ENCODE measurements at places on chromosomes 11 and 22.

- DNase-seq, result no peak
Observed at GRCh38 chr11:10728789-10729472, 22.1 kb upstream of the CTR9 start.

DNA sequence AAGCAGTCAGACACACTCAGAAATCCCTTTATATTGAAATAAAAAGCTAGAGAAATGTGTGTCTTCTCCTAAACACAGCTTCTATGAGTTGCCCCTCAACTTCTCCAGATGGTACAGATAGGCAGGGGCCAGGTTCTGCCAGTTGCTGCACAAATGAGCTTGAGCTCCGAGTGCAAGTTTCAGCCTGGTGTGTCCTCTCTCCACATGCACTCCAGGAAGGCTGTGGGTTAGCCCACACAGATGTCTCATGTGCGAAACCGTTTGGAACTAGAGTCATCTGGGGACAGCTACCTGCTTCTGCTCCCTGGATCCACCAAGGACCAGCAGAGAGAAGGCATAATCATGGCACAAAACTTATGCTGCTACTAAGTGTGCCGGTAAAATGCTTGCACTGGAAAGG lies 812.6 kb downstream of the OPCML start:
- no peak for DNase-seq

DNA sequence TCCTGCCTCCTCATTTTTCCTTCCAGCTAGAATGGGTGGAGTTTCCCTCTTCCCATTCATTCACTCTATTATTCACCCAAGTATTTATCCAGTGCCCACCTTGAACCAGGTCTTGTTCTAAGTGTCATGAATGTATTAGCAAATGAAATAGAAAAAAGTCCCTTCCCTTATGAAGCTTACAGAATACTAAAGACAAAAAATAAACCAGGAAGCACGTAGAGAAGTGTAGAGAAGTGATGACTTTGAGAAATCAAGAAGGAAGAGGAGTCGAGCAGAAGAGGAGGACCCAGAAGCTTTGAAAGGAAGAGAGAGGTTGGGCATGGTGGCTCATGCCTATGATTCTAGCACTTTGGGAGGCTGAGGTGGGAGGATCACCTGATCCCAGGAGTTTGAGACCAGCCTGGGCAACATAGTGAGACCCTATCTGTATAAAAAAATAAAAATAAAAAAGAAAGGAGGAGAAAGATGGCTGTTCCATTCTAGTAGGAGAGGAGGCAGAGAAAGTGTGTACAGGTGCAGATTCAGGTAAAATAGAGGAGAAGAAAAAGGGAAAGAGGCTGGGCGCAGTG lies 17.1 kb upstream of the SYVN1 start:
- DNase-seq, result no peak

GRCh38 chr11:122229481-122230384 lies 113.7 kb upstream of the BLID start:
- no peak for DNase-seq

GRCh38 chr11:63945477-63946163 lies 6.8 kb downstream of the NAA40 start:
- peak; percentile 24 for DNase-seq

- no peak for DNase-seq
Observed at GRCh38 chr11:111302298-111302697, 4.0 kb downstream of the POU2AF3 start.

DNA sequence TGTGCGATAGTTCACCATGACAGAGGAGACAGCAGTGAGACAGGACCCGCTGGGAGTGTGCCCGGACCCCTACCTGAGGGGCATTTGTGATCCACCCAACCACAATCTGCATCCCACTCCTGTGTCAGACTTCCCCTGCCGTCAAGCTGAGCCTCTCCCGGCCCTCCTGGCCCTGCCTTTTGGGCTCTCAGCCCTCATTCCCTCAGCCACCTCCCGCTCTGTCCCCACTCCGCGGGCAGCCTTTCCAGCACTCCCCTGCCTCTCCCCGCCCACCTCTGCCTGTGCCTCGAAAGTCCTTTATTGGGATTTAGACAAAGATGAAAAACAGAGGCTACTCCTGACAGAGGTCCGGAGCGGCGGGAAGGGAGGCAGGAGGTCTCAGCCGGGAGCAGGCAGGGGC lies 4.2 kb downstream of the NFAM1 start:
- DNase-seq, result no peak

DNA sequence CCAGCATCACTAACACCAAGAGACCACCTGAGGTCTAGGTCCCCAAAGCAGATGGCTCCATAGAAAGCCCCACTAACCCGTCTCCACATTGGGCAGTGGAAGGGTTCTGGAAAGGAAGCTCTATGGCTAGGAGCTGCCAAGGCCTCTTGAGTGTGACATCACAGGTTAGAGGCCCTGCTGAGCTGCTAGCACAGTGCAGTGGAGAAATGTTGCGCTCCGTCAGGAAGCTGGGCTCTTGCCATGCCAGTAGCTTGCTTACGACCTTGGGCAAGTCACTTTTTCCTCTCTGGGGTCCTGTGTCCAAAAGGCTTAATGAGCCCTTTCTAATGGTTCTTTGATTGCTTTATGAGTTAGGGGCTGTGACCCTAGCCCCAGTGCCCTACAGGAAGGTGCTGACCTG lies 10.6 kb downstream of the PIK3IP1 start:
- no peak for DNase-seq

DNA sequence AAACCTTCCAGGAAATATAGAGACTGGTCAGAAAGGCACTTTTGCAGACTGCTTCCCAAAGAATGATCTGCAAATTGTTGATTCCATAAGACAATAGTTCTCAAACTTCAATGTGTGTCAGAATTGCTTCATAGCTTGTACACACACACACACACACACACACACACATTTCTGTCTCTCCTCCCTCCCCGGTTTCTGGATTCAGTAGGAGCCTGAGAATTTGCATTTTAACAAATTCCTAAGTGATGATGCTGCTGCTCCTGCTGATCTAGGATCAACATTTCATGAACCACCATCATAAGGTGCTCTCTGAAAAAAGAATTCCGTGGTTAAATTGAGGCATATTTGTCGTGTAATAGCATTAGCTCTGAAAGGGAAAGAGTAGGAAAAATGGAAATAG lies 35.3 kb upstream of the FZD4 start:
- DNase-seq, result peak; percentile 28

DNA sequence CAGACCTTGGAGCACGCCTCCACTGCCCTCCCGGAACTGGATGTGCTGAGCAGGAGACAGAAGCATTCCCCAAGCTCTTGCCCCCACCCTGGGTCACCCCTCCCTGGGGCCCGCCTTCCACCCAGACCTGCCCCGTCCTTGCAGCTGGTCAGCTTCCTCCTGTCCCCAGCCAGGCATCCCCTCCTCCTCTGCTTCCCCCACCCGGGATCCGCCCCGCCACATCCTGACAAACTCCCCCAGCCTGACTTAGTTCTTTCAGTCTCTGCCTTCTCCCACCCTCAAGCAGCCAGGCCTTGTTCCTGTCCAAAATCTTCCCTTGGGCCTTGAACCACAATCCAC lies 1.1 kb upstream of the PLXNB2 start:
- DNase-seq, result no peak

DNA sequence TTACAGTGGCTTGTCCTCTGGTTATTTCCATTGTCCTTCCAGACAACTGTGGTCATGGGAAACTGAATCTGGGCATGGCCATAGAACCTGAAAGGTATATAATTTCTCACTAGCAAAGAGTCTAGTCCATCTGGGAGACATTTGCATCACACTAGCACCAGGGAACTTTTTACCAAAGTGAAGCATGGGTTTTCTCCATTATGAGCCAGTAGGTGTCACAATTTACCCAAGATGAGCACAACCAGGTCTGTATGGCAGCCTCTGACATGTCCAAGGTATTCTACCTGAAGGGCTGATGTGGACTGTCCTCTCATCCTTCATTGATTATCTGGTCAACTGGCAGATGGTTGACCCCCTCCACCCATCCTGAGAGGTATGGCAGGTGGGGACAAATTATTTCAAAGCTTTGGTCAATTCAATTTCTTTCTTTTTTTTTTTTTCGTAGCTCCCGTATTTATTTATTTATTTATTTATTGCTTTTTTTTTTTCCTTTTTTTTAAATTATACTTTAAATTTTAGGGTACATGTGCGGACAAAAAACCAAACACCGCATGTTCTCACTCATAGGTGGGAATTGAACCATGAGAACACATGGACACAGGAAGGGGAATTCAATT lies 425.9 kb downstream of the TMEM135 start:
- DNase-seq, result no peak

All from SK-N-MC (cell line).